ENCODE measurements at places on chromosomes 13 and 19. TPM values are rescaled to one million over a fixed set of nuclear protein-coding genes. Genes with fewer than 3 reads are reported as not detected.

DNA sequence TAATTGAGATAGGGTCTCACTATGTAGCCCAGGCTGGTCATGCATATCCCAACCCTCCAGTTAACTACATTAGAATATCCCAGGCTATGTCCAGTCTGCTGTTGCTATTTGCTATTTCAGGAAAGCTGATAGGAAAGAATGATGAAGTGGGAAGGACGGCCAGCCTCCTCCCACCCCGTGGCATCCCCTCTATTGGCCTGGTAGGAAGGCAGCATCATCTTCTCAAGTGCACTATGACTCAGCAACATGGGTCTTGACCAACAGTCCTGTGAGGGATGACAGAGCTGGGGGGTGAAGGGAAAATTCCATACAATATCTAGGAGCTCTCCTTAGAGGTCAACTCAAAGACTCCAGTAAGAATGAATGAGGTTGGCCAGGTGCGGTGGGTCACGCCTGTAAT, 48.0 kb upstream of the ABCC4 start:
- peaks cover 3% of the 10 kb centered on the region for H3K27me3 ChIP-seq
- H3K4me3 ChIP-seq, result no peak overlapping the region
- H3K4me1 ChIP-seq, result no peaks in the 10 kb centered on the region
- no peaks in the 10 kb centered on the region for H3K36me3 ChIP-seq
- no peak for DNase-seq
- no peak overlapping the region for H3K27ac ChIP-seq

DNA sequence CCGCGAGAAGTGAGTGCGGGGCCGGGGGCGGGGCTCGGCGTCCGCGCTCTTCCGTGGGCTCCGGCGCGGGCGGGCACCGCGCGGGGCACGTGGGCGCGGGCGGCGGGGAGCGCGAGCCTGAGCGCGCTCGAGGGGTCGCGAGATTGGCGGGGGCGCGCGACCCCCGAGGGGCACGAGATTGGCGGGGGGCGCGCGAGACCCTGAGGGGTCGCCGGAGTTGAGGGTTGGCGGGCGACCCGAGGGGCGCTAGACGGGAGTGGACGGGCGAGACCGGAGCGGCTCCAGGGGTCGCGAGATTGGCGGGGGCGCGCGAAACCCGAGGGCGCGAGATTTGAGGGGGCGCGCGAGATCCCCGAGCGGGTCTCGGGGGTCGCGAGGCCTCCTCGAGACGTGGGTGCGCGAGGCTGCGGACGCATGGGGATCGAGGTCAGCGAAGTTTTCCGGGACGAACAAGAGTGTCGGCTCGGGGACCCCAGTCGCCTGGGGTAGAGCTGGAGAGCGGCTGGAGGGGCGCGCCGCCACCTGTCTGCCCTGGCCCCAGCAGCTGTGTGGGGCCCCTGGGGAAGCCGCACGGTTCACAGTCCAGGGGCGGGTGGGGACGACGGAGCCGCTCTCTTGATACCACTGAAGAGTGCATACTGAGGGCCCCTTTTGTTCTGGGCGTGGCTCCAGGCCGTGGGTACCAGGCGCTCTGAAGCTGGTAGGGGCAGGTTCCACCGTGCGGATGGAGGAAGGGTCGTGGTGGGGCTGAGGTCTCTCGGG, 682 bp downstream of the SSBP4 start:
- H3K36me3 ChIP-seq, result peaks cover 2% of the 10 kb centered on the region
- H3K27me3 ChIP-seq, result peaks cover 23% of the 10 kb centered on the region
- H3K4me1 ChIP-seq, result peaks cover 80% of the 10 kb centered on the region
- DNase-seq, result peak; percentile 73
- peak overlapping the region; percentile 80 for H3K27ac ChIP-seq

GRCh38 chr19:16417660-16418596, 53.8 kb downstream of the EPS15L1 start:
- no peak overlapping the region for H3K4me3 ChIP-seq
- H3K27ac ChIP-seq, result no peak overlapping the region
- peaks cover 4% of the 10 kb centered on the region for H3K4me1 ChIP-seq

DNA sequence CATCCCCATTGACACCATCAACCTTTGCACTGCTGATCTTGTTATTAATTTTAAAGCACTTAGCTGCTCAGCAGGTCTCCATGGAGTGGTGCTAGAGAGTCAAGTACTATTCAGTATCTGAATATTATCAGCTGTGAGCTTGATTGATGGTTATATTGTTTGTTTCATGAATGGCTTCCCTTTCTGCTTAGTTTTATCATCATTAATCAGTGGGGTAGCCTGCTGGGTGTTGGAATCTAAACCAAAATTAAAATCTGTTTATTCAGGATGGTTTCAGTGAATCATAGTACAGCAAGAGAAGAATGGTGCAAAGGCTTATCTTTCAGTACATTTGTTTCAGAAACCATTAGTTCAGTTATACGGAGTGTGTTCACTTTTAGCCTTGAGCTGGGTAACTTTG, 42.5 kb upstream of the SCEL start:
- no peaks in the 10 kb centered on the region for H3K27me3 ChIP-seq
- peak; percentile 16 for DNase-seq
- H3K27ac ChIP-seq, result no peak overlapping the region
- H3K36me3 ChIP-seq, result no peaks in the 10 kb centered on the region

The DPF1 gene
- total RNA-seq, result 1.2 TPM

DNA sequence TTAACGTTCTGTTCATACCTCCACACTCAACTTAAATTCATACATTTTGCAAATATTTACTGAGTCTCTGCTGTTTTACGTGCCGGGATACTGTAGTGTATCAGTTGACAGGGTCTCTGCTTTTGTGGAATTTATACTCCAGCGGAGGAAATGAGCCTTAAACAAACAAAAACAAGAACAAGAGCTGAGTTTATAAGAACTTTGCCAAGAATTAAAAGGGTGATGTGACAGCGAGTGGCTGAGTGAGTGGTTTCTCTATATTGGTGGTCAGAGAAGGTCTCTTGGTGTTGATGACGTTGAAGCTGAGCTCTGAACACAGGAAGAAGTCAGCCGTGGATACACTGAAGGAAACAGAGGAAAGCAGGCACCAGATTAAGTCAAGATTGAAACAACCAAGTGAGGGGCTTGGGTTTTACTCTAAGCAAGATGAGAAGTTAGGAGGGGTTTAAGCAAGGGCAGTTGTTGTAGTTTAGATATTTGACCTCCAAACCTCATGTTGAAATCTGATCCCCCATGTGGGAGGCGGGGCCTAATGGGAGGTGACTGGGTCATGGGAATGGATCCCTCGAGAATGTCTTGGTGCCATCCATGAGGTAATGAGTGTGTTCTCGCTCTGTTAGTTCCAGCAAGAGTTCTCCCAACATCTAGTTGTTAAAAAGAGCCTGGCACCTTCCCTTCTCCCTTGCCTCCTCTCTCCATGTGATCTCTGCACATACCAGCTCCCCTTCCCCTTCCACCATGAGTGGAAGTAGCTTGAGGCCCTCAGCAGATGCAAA, 248.3 kb downstream of the DCLK1 start:
- H3K27me3 ChIP-seq, result no peaks in the 10 kb centered on the region
- H3K4me3 ChIP-seq, result no peak overlapping the region
- no peaks in the 10 kb centered on the region for H3K4me1 ChIP-seq
- no peaks in the 10 kb centered on the region for H3K36me3 ChIP-seq
- DNase-seq, result no peak
- H3K27ac ChIP-seq, result no peak overlapping the region

The URAD gene
- total RNA-seq, result not detected

GRCh38 chr19:56111601-56112312, 9.3 kb downstream of the ZNF787 start:
- peaks cover 56% of the 10 kb centered on the region for H3K4me1 ChIP-seq
- H3K27me3 ChIP-seq, result no peaks in the 10 kb centered on the region
- peaks cover 8% of the 10 kb centered on the region for H3K36me3 ChIP-seq
- H3K27ac ChIP-seq, result peak overlapping the region; percentile 86
- peak overlapping the region; percentile 41 for H3K4me3 ChIP-seq

The HIPK4 gene
- total RNA-seq, result 0.09 TPM

GRCh38 chr13:41709511-41709910, 251.4 kb downstream of the VWA8 start:
- DNase-seq, result no peak
- peaks cover 10% of the 10 kb centered on the region for H3K36me3 ChIP-seq
- H3K4me1 ChIP-seq, result peaks cover 3% of the 10 kb centered on the region
- H3K27me3 ChIP-seq, result no peaks in the 10 kb centered on the region
- no peak overlapping the region for H3K27ac ChIP-seq

The ZNF610 gene
- 2.3 TPM for total RNA-seq

DNA sequence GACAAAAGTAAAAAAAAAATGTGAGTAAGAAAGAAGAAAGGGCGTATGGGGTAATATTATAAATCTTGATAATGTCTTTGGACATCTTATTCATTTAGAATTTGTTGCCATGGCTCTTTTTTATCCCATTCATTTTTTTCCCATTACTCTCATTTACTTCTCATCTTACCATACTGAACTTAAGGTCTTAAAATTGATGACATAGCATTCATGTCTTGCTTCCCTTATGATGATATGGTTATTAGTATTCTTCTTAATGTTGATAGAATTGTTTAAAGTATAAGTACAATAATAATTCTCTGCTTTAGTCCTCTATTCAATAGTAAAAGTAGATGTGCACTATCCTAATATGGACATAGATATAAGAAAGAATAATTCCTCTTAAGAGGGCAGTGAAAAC, 204.1 kb upstream of the KLF12 start:
- H3K4me3 ChIP-seq, result no peak overlapping the region
- no peaks in the 10 kb centered on the region for H3K27me3 ChIP-seq
- H3K4me1 ChIP-seq, result no peaks in the 10 kb centered on the region
- DNase-seq, result no peak
- peaks cover 5% of the 10 kb centered on the region for H3K36me3 ChIP-seq

GRCh38 chr19:33670398-33670797, 48.6 kb downstream of the CHST8 start:
- peaks cover 5% of the 10 kb centered on the region for H3K27me3 ChIP-seq
- no peaks in the 10 kb centered on the region for H3K4me1 ChIP-seq
- H3K36me3 ChIP-seq, result no peaks in the 10 kb centered on the region
- no peak overlapping the region for H3K4me3 ChIP-seq
- no peak overlapping the region for H3K27ac ChIP-seq

DNA sequence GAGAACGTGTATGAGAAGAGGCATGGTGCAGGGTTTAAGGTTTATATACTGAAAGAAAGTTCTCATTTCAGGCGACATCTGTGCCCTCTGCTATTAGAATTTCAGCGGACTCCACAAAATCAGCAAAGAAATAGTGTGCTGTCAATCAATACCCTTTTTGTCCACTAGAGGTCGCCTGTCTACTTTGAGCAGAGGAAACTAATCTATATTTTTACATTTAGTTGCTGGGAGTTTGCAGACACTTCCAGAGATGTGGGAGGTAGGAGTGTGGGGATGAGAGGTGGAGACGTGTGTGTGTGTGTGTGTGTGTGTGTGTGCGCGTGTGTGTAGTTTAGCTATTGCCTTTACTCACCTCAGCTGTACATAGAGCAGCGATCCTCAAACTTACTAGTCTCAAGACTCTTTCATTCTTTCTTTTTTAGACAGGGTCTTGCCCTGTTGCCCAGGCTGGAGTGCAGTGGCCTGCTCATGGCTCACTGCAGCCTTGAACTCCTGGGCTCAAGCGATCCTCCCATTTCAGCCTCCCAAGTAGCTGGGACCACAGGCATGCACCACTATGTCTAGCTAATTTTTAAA, 9.7 kb downstream of the INAFM1 start:
- H3K4me1 ChIP-seq, result peaks cover 5% of the 10 kb centered on the region
- no peaks in the 10 kb centered on the region for H3K27me3 ChIP-seq
- peak; percentile 45 for DNase-seq
- H3K27ac ChIP-seq, result no peak overlapping the region

GRCh38 chr13:20608438-20609020, 41.6 kb downstream of the IFT88 start:
- no peak overlapping the region for H3K27ac ChIP-seq
- H3K36me3 ChIP-seq, result peaks cover 7% of the 10 kb centered on the region
- H3K4me3 ChIP-seq, result no peak overlapping the region

The HS6ST3 gene
- total RNA-seq, result not detected

- peak overlapping the region; percentile 86 for H3K27ac ChIP-seq
- no peaks in the 10 kb centered on the region for H3K27me3 ChIP-seq
- H3K4me1 ChIP-seq, result peaks cover 57% of the 10 kb centered on the region
- H3K4me3 ChIP-seq, result peak overlapping the region; percentile 99
- peaks cover 49% of the 10 kb centered on the region for H3K36me3 ChIP-seq
- DNase-seq, result peak; percentile 50
Measured at GRCh38 chr19:12937093-12937926, 1.1 kb upstream of the CALR start.

DNA sequence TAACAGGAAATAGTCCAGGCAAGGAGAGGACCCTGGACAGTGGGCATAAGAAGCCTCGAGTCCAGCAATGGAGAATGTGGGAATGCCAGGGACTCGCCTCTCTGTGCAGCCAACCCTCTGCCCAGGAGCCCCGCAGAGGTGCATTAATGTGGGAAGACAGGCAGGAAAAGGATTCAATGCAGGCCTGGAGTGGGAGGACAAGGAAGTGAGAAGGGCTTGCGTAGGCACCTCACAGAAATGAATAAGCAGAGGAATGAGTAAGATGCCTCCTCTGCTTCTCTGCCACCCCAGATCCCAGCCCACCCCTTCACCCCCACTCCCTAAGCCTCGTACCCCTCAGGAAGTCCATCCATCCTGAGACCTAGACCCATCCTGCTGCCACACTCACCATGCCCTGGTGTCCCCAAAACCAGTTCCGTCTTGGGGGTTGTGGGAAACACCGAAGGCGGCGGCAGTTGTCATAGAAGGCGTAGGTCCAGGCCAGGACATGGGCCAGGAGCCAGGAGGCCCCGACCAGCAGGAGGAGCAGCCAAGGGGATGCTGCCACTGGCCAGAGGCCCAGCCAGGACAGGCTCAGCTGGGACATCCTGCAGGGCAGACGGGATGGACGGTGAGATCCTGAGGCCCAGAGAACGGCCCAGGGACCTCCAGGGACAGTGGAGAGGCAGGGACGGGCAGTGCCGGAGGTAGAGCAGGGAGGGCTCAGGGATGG, 692 bp downstream of the CYP4F2 start:
- DNase-seq, result no peak
- H3K27ac ChIP-seq, result no peak overlapping the region
- H3K27me3 ChIP-seq, result peaks cover 25% of the 10 kb centered on the region

The RHPN2 gene
- 5.1 TPM for total RNA-seq

The FBXW9 gene
- 8.3 TPM for total RNA-seq

DNA sequence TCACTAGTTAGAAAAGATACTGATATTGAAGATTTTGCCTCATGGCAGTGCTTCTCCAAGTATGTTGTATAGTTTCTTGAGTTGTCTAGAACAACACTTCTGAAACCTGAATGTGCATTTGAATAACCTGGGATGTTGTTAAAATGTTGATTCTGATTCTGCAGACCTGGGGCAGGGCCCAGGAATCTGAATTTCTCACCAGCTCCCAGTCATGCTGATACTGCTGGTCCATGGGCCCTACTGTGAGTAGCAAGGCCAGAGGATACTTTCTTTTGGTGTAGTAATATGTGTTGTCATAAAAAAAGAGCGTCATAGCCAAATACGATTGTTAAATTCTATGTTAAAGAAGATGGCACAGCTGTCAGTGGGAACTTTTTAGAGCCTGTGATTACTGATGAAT, 41.6 kb upstream of the C1QTNF9 start:
- H3K4me1 ChIP-seq, result peaks cover 84% of the 10 kb centered on the region
- H3K36me3 ChIP-seq, result peaks cover 38% of the 10 kb centered on the region
- DNase-seq, result peak; percentile 65

Measured in activated CD4-positive, alpha-beta T cell treated with anti-CD3 and anti-CD28 coated beads for 36 hours (primary cell).